ENCODE measurements at places on chromosomes 16 and 17. TPM values are rescaled to one million over a fixed set of nuclear protein-coding genes. Genes with fewer than 3 reads are reported as not detected.

The GPATCH8 gene
- 57.6 TPM for total RNA-seq

The IRF8 gene
- total RNA-seq, result 27.8 TPM

The CLEC18A gene
- 0.91 TPM for total RNA-seq

The PPP1R1B gene
- total RNA-seq, result not detected

The KRTAP4-5 gene
- total RNA-seq, result not detected

The MT1F gene
- 24.1 TPM for total RNA-seq

The ZNF213 gene
- 13.3 TPM for total RNA-seq

The HYDIN gene
- total RNA-seq, result not detected

The GPR142 gene
- not detected for total RNA-seq

The PNMT gene
- total RNA-seq, result not detected

The ABCC11 gene
- 0.09 TPM for total RNA-seq

The ITGA2B gene
- total RNA-seq, result 0.34 TPM

The NXN gene
- total RNA-seq, result 0.37 TPM

The CCL1 gene
- not detected for total RNA-seq
